ENCODE measurements at places on chromosomes 1 and 21.

DNA sequence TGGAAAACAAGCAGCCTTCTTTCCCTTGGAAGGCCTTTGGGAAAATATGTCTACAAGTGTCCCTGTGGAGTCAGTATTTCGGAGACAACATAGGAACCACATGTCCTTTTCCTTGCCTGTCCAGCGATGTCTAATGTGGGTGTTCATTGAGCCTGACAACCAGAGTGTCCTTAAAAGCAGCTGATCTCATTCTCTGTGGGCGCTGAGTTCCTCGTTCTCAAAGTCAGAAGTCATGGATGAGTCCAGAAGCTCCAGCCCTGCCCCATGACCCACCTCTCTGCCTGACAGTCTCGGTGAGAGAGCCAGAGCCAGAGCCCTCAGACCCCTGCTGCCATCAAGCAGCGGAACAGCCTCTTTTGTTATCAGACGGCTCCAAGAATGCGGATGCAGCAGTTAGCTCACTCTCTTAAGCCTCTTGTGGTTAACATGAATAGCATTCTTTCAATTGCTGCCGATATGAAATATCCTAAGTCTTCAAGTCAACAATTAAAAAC is 329.2 kb downstream of the TGFB2 start:
- no peak for DNase-seq

GRCh38 chr1:59204001-59204400 is 92.9 kb upstream of the FGGY start:
- no peak for DNase-seq

- no peak for DNase-seq
Observed at GRCh38 chr1:145990249-145990855, 6.0 kb downstream of the TXNIP start.

GRCh38 chr1:88890131-88890530 is 1.2 kb downstream of the GTF2B start:
- no peak for DNase-seq

DNA sequence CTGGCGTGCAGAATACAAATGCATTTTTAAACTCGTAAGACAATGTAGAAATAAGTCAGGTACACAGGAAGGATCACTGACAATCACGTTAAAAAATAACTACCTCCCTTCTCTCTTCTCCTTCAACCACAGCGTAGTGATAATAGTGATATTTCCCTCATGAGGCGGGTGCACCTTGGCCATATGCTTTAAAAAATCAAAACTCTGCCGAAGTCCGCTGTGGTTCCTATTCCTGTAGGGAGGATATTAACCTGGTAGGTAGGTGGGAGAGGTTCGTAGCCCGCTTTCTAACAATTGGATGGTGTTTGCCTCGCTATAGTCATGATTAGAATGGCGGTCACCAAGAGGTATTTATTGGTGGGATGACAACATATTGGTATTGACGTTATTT is 732 bp downstream of the GREM2 start:
- no peak for DNase-seq

DNA sequence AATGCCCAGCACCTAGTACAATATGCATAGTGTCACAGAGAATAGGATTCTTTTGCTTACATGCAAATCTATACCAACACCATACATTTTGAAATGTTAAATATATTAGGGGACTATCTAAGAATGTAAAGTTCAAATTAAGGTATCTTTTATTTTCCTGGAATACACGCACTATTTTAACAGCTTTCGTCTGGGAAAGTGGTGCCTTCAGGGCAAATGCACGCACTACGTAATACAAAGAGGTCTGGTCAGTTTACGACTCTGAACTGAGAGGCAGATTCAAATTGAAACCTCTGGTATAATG is 931 bp downstream of the FUBP1 start:
- DNase-seq: no peak

DNA sequence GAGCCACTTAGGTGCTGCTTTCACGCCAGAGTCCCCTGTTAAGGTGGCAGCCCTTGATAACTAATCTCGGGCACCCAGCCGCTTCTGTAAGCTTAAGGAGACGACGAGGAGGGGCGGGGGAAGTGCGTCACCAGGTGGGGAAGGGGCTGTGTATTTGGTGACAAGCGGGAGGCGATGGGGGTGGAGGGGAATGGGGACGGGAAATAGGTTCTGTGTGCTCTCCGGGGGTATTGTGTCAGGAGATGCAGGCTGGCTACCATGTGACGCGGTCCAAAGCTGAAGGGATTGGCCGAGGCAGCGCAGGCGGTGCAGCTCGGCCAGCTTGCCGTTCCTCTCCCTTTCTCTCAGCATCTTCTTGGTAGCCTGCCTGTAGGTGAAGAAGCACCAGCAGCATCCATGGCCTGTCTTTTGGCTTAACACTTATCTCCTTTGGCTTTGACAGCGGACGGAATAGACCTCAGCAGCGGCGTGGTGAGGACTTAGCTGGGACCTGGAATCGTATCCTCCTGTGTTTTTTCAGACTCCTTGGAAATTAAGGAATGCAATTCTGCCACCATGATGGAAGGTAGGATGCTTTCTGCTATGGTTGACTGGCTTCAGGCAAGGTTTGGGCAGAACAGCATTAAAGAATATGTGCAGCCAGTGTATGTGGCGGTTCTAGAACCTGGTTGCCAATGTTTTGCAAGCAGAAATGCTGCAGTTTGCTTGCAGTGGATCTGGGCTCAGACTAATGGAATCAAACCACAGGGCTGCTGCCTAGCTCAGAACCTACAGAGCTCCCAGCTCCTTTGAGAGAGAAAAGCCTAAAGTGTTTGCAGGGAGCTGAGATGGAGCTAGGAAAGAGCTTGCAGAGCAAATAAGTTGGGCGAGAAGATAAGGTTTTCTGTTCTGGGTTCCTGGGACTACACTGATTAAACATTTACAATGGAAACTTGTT is at the start of gene SGIP1:
SGIP1 (plus strand) TSS at position 350 of the 937 bp plus-strand sequence; CDS start at position 556, 206 bp downstream.
- peak; percentile 67 for DNase-seq

All from femur (tissue), 1 donor.